Right forelimb (tissue), 1 donor: ENCODE measurements at places on chromosomes 4 and X.
A peak's percentile ranks its signal among the peaks of the same experiment; 100 is the strongest.

DNA sequence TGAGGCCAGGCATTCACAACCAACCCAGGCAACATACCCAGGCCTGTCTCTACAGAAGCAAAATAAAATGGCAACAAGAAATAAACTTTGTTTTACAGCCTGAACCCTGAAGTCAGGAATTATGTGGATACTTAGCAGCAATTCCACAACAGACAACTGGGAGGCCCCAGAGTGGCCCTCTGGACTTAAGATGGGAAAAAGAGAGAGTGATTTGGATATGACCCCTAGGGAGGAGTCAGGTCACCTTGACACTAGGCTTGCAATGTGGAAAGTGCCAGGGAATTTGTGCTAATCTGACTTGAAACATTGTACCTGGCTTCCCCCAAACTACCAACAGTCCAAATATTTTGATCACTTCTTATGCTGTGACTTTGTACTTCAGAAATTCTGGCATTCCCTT lies 193.1 kb downstream of the PARM1 start:
- DNase-seq: no peak

DNA sequence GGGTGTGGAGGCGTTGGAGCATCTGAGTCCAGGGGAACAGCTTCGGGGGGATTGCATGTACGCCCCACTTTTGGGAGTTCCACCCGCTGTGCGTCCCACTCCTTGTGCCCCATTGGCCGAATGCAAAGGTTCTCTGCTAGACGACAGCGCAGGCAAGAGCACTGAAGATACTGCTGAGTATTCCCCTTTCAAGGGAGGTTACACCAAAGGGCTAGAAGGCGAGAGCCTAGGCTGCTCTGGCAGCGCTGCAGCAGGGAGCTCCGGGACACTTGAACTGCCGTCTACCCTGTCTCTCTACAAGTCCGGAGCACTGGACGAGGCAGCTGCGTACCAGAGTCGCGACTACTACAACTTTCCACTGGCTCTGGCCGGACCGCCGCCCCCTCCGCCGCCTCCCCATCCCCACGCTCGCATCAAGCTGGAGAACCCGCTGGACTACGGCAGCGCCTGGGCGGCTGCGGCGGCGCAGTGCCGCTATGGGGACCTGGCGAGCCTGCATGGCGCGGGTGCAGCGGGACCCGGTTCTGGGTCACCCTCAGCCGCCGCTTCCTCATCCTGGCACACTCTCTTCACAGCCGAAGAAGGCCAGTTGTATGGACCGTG lies 2.2 kb downstream of the AR start:
- DNase-seq: peak; percentile 59

- no peak for DNase-seq
These were observed 173.9 kb upstream of the CENPE start for GRCh38 chr4:103372002-103372558.

DNA sequence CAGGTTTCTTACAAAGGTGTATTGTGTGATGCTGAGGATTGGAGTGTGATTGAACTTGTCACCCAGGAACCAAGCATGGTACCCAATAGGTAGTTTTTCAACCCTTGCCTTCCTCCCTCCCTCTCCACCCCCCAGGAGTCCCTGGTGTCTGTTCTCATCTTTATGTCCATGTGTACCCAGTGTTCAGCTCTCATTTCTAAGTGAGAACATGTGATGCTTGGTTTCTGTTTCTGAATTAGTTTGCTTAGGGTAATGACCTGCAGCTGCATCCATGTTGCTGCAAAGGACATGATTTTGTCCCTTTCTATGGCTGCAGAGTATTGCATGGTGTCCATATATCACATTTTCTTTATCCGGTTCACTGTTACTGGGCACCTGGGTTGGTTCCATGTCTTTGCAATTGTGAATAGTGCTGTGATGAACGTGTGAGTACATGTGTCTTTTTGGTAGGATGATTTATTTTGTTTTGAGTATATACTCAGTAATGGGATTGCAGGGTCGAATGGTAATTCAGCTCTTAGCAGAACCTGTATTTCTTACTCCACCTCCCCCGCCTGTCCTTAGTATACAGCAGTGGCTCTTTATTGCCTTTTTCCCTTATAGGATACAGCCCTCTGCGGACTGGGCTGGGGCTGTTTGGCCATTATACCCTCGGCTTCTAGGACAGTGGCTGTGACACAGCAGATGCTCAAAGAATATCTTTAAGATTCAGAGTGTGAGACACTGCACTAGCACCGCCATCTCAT lies 145.4 kb downstream of the PTTG2 start:
- no peak for DNase-seq

- no peak for DNase-seq
These were observed 103.1 kb downstream of the PSAPL1 start for GRCh38 chr4:7331682-7332000.
